ELF-1 (cell line): ENCODE measurements at places on chromosomes 12 and 14.
A peak's percentile ranks its signal among the peaks of the same experiment; 100 is the strongest.

GRCh38 chr14:37668646-37669045, 73.2 kb downstream of the TTC6 start:
- no peak for DNase-seq

- DNase-seq: peak; percentile 63
These were observed 790 bp downstream of the NEDD1 start for GRCh38 chr12:96907671-96908422.

GRCh38 chr14:60643141-60643462, 6.2 kb downstream of the SIX1 start:
- no peak for DNase-seq

DNA sequence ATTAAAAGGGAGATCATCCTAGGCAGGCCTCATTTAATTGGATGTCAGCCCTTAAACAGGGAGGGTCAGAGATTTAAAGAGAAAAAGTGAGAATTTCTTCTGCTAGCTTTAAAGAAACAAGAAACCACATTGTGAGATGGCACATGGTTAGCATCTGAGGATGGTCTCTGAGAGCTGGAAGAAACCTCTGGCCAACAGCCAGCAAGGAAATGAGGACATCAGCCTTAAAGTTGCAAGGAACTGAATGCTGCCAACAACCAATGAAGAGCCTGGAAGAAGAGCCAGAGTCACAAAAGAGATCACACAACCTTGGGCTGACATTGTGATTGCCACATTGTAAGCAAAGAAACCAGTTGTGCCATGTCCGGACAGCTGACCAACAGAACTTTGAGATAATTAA, 17.5 kb upstream of the FAR2 start:
- DNase-seq: no peak

GRCh38 chr14:71672596-71672995, 259.6 kb upstream of the RGS6 start:
- DNase-seq: no peak

DNA sequence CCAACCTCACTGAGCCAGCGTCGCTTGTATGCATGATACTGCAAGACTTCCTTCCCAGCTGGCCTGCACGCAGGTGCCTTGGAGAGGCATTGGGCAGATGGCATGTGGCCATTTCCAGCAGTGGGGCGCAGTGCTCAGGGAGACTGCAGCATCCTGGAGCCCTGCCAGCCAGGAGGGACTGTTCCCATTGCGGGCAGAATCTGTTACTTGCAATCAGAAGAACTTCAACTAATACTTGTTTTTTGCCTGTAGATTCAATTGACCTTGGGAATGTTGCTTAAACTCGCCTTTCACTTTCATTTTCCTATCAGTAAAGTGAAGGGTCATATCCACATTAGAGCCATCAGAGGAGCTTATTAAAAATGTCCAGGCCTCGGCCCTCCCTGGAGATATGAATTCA, 29.8 kb downstream of the ANKRD9 start:
- no peak for DNase-seq

DNA sequence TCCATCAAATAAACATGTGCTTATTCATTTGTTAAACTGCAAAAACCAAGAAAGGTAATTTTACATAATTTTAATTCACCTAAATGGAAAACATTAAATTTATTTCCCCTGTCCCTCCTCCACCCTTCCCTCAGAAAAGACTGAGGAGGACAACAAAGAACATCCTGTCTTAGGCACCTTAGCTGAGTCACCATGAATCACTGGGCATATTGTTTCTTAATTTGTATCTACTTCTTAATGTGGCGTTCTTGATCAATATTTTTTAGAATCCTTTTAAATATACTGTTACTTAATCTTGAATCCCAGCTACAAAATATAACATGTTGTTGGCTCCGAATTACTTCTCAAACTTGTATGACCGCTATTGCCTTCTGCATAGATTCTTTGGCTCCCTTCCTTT, 23.5 kb downstream of the SIX6 start:
- no peak for DNase-seq

GRCh38 chr12:110424237-110424636, 20.7 kb upstream of the ANAPC7 start:
- no peak for DNase-seq

DNA sequence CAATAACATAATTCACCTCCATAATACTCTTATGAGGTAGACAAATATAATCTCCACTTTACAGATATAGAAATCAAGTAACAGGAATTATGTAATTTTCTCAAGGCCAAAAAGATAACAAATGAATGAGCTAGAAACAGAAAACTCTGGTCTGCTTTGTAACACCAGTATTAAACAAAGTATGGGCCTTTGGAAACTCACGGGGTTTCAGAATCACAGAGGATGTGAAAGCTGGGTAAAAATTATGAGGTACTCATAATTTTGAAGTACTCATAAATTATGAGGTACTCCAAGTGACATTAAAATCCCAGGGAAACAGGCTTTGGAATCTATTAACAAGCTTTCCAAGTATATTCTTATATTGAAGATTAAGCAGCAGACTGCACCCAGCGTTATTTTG, 140.2 kb downstream of the MED13L start:
- DNase-seq: no peak

DNA sequence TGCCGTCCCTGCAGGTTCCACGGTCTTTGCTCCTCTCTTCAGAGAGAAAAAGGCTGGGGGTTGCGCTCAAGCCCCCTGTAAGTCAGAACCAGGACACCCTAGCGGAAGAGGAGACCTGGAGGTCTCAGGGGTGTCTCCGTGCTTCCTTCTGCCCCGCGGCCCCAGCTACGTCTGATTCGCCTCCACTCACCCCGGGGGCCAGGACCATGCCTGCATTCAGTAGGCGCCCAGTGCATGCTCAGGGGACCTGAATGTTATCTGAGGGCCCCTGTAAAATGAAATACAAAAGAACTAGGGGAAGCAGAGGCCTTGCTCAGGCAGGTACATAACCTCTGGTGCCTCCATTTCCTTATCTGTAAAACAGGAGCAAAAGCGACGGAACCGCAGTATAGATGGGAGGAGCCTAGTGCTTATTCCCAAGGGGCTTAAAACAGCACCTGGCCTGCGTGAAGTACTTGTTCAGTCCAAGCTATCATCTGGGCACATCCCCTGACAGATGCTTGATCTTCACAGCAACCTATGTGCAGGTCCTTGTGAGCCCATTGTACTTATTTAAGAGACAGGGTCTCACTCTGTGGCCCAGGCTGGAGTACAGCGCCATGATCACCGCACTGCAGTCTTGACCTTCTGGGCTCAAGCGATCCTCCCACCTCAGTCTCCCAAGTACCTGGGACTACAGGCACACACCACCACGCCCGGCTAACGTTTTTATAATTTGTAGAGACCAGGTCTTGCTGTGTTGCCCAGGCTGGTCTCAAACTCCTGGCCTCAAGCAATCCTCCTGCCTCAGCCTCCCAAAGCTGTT, 110.3 kb upstream of the NCOR2 start:
- DNase-seq: no peak

- no peak for DNase-seq
These were observed 3.6 kb upstream of the ACRBP start for GRCh38 chr12:6650832-6651231.

GRCh38 chr12:102010265-102010994, 51.4 kb downstream of the WASHC3 start:
- DNase-seq: no peak

- no peak for DNase-seq
These were observed 10.2 kb upstream of the BHLHE41 start for GRCh38 chr12:26135010-26135420.

- peak; percentile 88 for DNase-seq
These were observed 143.0 kb downstream of the TMTC1 start for GRCh38 chr12:29640589-29641345.

DNA sequence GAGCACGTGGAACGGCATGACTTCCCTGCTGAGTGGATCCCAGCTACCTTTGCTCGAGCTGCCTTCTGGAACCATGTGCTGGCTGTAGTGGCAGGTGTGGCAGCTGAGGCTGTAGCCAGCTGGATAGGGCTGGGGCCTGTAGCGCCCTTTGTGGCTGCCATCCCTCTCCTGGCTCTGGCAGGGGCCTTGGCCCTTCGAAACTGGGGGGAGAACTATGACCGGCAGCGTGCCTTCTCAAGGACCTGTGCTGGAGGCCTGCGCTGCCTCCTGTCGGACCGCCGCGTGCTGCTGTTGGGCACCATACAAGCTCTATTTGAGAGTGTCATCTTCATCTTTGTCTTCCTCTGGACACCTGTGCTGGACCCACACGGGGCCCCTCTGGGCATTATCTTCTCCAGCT, 14.8 kb upstream of the ESPL1 start:
- no peak for DNase-seq

DNA sequence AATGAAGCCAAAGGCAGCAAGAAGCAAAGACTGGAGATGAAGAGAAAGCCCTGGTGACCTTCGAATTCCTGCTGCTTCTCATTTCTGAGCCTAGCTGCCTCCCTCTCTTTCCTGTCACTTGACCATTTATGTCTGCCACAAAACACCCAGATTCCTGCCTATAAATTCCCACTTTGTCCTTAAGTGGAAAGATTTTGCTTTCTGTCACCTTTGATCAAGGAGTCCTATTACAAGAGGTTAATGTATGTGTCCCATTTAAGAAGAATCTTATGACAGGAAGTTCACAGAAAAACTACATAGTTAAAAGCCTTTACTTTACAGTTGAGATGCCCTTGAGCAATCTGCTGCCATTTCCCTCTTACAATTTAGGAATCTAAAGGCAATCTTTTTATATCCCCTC, 155.7 kb downstream of the GALC start:
- DNase-seq: no peak

DNA sequence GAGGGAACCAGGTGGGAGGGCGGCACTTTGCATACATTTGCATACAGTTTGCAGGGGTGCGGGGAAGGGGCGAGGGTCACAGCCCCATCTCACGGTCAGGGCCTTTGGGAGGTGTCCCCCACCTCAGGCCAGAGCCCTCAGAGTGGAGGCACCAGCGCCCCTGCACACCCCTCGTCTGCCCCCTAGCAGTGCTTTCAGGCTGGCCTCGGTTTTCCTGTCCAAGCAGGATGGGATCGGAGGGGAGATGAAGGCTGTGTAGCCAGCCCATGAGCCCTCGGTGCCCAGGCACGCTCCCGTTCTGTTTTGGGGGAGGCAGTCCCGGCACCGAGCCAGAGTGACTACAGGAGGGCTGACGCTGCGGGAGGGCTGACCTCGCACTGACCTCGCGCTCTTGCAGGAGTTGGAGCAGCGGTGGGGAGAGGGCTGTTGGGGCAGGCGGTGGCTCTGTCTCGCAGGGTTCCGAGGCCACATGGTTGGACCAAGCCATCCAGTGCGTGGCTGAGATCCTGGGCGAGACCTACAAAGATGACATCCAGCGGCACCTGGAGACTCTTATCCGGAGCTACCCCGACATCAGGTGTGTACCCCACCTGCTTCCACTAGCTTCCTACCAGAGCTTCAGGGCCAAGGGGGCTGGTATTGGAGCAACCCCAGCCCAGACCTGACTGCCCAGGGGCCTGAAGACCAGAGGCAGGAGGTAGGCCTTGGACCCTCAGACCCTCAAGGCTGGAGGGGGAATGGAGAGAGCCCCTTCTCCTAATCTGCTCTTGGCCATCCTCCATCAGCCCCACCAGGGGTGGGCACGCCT, 13.6 kb downstream of the EXOC3L4 start:
- DNase-seq: no peak

- DNase-seq: no peak
These were observed 27.7 kb upstream of the CAND1 start for GRCh38 chr12:67241482-67241881.

DNA sequence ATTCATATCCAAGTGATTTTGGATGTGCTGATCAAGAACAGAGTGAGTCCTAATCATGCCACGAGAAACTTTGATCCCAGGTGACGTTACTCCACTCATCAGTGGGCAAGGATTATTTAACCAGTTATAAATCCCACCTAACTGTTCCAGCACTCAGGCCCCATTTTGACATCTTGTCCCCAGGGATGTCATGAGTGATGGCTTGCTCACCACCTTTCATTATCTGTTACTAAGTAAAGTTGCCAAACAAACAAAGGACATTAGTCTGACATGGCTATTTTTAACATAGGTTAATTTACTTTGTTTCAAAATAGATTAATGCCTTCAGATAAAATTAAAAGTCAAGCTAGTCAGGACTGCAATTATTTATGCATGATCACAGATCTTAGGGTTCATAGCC, 255.9 kb downstream of the ACSS3 start:
- no peak for DNase-seq

- DNase-seq: no peak
These were observed 2.9 kb upstream of the NAB2 start for GRCh38 chr12:57085999-57086492.

GRCh38 chr12:27797301-27798025, 17.4 kb upstream of the MANSC4 start:
- no peak for DNase-seq

- no peak for DNase-seq
These were observed 24.2 kb downstream of the CHST11 start for GRCh38 chr12:104480826-104481440.

- DNase-seq: no peak
These were observed 56.4 kb downstream of the PPP2R5E start for GRCh38 chr14:63486738-63487137.

DNA sequence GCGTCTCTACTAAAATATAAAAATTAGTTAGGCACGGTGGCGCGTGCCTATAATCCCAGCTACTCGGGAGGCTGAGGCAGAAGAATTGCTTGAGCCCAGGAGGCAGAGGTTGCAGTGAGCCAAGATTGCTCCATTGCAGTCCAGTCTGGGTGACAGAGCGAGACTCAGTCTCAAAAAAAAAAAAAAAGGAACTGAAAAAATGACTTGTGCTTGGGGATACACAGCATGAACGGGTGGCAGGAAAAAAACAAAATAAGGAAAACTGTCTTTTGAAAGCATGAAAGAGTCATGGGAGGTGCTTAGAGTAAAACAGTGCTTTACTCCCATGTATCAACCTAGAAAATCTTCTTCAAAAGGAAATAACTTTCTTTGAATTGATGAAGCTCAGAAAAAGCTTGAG, 80.8 kb downstream of the TMTC1 start:
- DNase-seq: no peak

- no peak for DNase-seq
These were observed 14.2 kb upstream of the HELB start for GRCh38 chr12:66288121-66288520.

- DNase-seq: no peak
These were observed 37.5 kb downstream of the PLCZ1 start for GRCh38 chr12:18700271-18700670.

- DNase-seq: no peak
These were observed 3.5 kb upstream of the BCAT1 start for GRCh38 chr12:24952389-24952788.

GRCh38 chr14:51006781-51007211, 62.5 kb upstream of the PYGL start:
- no peak for DNase-seq

- DNase-seq: no peak
These were observed 635.1 kb upstream of the STXBP6 start for GRCh38 chr14:25685004-25685403.

GRCh38 chr12:52027085-52027843, 20.5 kb downstream of the TAMALIN start:
- peak; percentile 44 for DNase-seq

- DNase-seq: no peak
These were observed 32.1 kb downstream of the BAZ1A start for GRCh38 chr14:34843011-34843554.

GRCh38 chr12:92690601-92691000, 12.2 kb upstream of the PLEKHG7 start:
- no peak for DNase-seq
